ENCODE measurements at places on chromosomes 3 and 15.

- no peak for DNase-seq
These were observed 18.3 kb downstream of the TMEM62 start for GRCh38 chr15:43151688-43152087.

DNA sequence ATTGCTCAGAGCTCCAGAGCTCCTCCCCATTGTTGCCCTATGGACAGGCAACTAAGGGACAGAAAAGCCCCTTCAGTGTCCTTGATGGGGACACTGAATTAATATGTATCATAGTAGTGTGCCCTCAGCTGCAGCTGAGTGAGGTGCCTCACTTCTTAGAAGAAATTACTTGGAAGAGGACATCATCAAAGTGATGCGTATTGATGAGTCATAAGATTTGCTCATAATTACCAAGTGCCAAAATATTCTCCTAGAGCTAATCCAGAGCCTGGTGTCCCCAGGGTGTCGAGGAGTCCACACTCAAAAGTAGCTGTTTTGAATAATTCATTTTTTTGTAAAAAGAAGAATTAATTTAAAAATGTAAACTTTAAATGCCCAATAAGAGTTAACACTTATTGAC lies 200.7 kb upstream of the SEMA6D start:
- no peak for DNase-seq

- DNase-seq = no peak
These were observed 422.2 kb downstream of the GBE1 start for GRCh38 chr3:81339040-81339845.

DNA sequence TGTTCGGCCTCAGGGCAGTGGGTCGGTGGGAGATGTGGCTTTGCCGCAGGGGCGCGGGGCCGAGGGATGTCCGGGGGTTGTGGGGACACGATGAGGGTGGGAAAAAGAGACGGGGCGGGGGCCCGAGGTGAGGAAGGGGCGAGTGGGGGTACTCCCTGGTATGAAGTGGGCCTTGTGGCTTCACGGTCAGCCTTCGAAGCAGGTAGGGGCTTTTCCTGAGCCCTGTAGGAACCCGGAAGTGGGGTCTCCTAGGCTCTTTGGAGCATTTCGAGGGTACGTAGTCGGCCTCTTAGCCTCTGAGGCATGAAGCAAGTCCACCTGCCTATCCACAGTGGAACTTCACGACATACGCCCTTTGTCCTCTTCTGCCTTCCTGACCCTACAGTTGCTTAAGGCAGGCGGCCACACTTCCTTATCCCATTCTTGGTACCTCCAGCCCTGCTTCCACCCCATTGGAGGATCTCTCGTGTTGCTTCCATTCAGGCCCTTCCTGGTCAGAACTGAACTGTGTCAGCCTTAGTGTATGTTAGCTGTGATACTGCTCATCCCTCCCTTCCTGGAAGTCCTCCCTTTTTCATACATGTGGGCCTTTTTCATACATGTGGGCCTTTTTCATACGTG lies 389 bp downstream of the ARPC4 start:
- DNase-seq = no peak

- no peak for DNase-seq
These were observed 124.7 kb downstream of the PLOD2 start for GRCh38 chr3:146036281-146036680.

DNA sequence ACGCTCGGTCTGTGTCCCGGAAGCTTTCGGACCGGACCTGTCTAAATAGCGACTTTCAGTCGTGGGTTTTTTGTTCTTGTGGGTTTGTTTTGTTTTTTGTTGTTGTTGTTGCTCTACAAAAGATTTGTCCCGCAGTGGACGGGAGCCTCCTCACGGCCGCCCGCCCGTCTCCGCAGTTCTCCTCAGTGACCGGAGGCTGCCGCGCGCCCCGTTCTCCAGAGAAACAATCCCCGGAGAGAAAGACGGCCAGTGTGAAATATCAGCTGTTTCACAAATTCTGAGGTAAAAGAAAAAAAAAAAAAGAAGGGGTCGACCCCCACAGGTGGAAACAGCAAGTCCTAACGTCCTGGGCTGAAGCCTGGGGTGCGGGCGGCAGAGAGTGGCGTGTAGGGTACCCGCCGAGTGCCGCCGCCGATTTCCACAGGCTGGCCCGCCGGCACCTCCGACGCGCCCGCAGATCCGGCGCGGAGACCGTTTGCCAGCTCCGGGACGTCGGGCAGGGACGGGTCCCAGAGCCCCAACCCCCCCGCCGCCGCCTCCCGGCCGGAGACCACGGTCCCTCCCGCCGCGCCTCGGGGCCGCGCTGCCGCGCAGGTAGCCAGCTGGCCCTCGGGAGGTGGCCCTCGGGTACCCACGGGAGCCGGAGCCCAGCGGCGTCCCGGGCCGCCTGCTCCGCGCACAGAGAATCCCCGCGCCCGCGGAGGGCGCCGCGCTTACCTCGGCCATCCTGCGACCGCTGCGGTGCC lies 478 bp downstream of the BNC1 start:
- no peak for DNase-seq

DNA sequence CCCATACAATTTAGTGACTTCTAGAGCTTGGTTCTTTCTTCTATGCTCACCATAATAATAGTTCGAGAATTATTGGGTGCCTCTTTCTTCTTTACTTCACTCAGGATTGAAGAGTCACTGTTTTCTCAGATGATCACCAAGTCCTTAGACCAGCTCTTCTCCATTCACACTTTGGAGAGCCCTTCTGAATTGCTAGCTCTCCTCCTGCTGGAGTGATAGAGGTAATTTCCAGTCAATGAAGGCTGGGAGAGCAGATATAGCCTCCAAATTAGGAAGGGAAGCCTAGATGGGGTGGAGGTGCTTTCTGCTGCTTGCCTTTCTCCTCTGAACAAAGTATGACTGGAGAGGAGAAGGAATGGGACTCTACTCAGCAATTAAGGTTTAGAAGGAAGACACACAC lies 10.7 kb upstream of the BBX start:
- DNase-seq = no peak

- DNase-seq = no peak
These were observed 36.9 kb upstream of the FRMD4B start for GRCh38 chr3:69422751-69423150.

DNA sequence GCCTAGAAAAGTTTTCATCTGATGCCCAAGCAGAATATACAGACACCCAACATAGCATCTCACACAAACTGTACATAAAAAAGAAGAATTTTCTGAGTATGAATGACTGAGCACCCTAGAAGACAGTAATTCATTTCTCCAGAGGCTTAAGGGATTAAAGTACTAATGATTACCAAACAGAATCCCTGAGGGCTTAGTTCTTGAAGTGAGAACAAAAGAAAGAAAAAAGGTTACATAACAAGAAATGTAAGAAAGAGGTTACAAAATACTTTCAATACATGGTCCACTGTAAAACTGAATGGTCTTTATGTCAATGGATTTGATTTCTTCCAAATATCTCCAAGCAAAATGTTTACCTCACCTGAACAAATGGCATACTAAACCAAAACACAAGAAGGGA lies 9.1 kb upstream of the NEK10 start:
- DNase-seq = no peak

DNA sequence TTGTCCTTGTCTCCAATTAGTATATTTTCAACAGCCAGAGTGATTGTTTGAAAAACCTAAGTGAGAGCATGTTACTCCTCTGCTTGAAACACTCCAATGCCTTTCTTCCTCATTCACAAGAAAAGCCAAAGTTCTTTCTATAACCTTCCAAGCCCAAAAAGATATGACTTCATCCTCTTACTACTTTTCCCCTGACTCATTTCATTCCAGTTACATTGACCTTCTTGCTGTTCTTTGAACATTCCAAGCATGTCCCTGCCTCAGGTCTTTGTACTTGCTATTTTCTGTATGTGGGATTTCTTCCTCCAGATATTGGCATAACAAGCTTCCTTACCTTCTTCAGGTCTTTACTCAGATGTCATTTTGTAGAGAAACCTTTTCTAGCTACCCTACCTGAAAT lies 28.3 kb downstream of the EHHADH start:
- DNase-seq = no peak

GRCh38 chr3:73381551-73381950 lies 243.2 kb downstream of the PDZRN3 start:
- DNase-seq = no peak

DNA sequence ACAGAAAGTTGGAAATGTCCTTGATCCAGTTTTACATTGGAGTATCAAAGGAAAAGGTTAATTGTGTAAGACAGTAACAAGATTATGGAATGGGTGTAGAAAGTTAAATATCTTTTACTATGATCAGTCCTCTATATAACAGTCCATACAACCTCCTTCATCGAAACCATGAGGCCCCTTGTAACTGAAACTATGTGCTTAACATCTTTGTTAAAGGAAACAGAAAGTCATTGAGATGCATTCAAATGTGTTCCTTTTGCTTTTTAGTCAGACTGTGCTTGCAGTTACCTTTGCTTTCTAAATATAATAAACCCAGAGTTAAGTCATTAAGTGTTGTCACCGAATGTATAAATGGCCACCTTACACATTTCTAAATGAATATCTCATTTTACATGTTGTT lies 1298.5 kb downstream of the ROBO2 start:
- DNase-seq = no peak

GRCh38 chr3:45907769-45908705 lies 21.7 kb downstream of the CCR9 start:
- DNase-seq = no peak

DNA sequence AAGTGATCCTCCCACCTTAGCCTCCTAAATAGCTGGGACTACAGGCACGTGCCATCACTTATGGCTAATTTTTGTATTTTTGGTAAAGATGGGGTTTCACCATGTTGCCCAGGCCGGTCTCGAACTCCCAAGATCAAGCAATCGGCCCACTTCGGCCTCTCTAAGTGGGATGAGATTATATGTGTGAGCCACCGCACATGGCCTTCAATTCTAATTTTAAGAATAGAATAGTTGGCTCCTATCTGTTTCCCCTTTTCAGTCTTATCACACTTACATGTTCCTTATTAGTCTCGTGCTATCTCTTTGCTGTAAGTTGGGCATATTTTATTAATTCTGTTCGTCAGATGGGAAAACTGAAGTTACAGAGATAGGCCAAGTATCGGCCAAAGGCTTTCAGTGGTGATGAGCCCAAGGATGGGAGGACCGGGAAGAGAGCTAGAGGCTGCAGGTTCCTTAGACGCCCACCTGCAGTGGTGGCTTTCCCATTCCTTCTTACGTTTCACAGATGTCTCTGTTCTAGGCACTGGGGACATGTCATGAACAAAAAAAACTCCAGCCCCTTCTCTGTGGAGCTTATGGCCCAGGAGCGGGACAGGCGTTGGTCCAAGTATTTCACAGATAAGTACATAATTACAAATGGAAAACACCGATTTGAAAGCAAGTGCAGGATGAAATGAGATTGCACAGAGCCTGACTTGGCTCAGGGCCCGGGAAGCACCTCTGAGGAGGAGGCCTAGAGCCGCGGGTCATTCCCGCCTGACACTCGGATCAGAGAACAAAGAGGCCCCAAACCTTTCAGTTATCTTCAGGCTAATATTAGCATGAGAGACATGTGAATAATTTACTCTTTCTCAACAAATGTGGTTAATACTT lies 91.1 kb upstream of the KLF13 start:
- no peak for DNase-seq

DNA sequence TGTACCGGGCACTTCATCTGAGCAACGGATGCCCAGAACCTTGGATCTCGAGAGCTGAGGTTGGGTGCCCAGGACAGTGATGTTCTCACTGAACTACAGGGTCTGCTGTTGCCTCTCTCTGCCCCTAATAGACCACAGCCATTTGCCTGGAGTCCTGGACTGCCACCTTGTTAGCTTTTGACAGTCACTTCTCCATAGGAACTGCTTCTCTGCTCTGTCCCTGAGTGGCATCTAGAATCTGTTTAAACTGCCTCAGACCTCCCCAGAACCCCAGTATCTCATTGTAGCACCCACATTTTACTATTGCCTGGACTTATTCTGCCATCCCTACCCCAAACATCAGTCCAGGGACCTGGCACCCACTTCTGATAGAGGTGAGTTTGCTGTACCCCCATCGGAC lies 194.4 kb downstream of the SLCO3A1 start:
- no peak for DNase-seq

DNA sequence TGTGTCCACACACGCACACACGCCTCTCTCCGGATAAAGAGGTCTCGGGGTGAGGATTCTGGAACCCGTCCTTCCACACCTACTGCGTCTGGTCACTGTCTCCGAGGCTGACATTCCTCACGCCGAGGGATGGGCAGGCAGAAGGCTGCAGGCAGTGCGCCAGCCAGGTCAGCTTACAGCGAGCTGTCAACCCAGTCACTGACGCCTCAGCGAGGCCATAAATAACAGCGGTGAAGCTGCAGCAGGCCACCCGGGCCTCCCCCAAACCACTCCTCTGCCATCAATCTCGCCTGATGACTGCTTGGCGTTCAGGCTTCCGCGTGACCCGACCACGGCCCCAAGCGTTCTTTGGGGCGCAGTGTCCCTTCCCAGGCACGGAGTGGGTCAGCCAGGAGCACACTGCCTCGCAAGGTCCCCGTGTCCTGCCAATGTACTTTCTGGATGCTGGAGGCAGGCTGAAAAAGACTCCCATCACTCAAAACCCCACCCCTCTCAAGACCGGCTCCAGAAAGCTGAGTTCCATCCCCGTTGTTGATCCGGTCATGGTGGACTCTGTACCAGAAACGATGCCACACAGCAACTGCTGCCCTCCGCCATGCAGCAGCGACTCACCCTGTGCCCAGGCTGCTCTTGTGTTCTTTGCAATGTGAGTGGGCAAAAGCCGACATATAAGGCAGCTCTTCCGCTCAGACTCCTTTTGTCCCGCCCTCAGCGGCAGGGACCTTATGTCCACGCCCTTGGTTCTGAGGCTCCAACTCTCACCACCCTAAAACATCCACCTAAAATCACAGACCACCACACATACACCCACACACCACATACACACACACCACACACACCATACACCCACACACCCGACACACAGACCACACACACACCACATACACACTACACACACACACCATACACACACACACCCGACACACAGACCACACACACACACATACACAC lies 27.1 kb downstream of the CPN2 start:
- DNase-seq = peak; percentile 26

DNA sequence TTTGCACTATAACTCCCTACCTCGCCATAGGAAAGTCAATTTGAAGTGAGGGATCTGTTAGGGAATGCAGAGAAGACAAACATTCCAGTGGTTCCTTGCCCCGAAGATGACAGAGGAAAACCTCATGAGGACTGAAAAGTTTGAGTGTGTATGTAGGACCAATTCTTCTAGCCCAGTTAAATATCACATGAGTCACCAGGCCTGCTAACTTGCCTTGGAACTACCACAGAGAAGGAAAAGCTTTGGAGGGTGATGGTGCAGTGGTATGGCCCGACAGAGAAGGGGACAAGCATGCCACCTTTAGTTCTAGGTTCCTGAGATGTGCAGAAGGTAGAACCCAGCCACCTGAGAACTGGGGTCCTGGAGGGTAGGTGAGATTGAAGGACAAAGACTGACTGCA lies 2.6 kb upstream of the UPK1B start:
- no peak for DNase-seq
